T-cell (primary cell): ENCODE measurements at places on chromosomes 6 and 20.

- no peak for DNase-seq
These were observed 18.4 kb downstream of the UBE3D start for GRCh38 chr6:83047065-83047754.

DNA sequence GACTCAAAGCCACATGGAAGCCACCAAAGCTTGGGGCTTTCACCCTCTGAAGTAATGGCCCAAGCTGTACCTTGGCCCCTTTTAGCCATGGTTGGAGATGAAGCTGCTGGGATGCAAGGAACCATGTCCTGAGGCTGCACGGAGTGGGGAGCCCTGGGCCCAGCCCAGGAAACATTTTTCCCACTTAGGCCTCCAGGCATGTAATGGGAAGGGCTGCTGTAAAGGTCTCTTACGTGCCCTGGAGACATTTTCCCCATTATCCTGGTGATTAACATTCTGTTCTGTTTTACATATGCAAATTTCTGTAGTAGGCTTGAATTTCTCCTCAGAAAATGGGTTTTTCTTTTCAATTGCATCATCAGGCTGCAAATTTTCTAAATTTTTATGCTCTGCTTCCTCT lies 558.2 kb downstream of the EYS start:
- DNase-seq: no peak

- no peak for DNase-seq
These were observed 32.1 kb upstream of the PNRC1 start for GRCh38 chr6:89048288-89048923.

DNA sequence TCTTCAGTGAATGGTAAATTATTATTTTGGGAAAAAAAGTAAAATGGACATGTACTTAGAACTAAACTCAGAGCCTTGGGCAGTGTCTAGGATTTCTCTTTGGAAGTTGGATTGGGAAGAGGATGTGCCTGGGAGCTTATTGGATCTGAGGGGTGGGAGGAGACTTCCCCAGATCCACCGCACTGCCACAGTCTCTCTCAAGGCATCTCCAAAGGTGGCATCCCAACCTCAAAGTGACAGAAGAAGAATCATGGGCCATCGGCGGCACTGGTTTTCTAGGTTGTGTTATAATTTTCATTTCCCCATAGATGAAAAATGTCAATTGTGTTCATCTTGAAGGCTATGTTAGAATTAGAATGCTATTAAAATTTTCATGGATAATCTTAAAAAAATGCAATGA lies 66.8 kb upstream of the CD93 start:
- DNase-seq: no peak

DNA sequence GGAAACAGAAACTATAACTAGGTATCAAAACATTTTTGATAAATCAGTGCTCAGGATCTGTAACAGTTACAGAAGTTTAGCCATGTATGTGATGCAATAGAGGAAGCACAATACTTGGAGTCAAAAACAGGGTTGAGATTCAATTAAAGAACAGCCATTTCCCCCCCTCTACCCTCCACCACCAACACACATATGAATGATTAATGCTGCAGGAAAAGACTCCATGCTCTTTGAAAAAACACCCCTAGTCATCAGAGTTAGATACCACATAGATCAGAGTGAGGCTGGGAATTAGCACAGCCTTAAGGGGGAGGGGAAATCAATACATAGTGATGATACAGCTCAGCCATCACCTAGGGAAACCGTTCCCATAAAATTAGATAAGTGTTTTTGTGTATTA lies 108.9 kb upstream of the EMILIN3 start:
- DNase-seq: no peak

DNA sequence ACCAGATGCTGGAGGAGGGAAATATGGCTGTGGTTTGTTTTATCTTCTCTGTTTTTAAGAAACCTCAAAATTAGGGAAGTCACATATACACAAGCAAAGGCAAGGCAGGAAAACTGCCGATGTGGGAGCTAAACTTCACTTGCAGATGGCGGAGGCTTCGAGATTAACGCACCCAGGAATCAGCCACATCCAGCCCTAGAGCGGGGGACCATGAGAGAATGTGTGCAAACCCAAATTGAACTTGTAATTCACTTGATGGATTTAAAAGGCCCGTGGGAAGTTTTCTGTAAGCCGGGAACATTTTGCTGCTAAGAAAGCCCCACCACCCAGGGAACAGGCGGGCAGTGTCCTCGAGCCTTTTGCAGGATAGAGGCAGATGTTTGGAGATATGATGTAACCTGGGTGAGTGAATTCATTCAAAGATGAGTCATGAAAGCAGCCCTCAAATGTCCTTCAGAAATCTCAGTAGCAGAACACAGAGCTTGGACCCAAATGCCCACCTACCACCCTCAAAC lies 39.9 kb downstream of the PREX1 start:
- no peak for DNase-seq

DNA sequence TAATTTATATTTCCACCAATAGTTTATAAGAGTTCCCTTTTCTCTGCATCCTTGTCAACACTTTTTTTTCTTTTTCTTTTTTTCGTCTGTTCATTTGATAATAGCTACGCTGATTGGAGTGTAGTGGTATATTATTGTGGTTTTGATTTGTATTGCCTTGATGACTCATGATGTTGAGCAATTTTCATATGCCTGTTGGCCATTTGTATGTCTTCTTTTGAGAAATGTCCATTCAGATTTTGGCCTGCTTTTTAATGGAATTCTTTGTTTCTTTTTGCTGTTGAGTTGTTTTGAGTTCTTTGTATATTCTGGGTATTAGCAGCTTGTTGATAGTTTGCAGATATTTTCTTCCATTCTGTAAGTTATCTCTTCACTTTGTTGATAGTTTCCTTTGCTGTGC lies 773.4 kb downstream of the KIF16B start:
- DNase-seq: no peak

- no peak for DNase-seq
These were observed 272.0 kb downstream of the ADGB start for GRCh38 chr6:146870760-146871159.

- DNase-seq: no peak
These were observed 368.5 kb upstream of the SPTLC3 start for GRCh38 chr20:12640251-12640650.

GRCh38 chr6:148996815-148997214 lies 250.0 kb downstream of the UST start:
- no peak for DNase-seq

- no peak for DNase-seq
These were observed 157.0 kb downstream of the ERMARD start for GRCh38 chr6:169908403-169908933.

GRCh38 chr6:7431313-7431673 lies 41.7 kb downstream of the RIOK1 start:
- no peak for DNase-seq

DNA sequence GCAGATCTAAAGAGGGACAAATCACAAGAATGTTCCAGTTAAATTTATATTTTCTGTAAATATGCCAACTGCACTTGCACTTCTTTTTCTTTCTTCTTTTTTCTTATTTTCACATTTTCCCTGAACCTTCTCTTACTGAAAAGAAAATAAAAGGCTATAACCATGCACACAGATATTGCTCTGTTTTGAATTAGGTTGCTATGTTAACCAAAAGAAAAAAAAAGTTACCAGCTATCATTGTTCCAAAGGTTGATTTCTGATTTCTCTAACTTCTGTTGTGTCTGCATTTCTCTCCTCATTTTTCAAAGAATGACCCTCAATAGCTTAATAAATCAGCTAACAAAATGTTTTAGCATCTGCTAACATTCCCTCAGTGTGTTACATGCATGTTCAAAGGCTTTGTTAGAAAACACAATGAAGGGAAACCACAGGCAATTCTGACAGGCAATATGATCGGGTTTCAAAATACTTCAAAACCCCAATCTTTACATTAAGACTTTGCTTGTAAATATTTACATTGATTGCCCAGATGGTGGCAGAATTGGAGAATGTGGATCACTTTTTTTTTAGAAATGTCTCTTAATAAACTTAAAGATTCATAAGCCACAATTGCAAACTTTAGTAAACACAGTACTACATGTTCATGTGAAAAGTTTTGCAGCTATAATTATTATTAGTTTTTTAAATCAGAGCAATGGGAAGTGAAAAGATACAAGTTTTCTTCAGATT lies 928.3 kb upstream of the FLRT3 start:
- DNase-seq: no peak

DNA sequence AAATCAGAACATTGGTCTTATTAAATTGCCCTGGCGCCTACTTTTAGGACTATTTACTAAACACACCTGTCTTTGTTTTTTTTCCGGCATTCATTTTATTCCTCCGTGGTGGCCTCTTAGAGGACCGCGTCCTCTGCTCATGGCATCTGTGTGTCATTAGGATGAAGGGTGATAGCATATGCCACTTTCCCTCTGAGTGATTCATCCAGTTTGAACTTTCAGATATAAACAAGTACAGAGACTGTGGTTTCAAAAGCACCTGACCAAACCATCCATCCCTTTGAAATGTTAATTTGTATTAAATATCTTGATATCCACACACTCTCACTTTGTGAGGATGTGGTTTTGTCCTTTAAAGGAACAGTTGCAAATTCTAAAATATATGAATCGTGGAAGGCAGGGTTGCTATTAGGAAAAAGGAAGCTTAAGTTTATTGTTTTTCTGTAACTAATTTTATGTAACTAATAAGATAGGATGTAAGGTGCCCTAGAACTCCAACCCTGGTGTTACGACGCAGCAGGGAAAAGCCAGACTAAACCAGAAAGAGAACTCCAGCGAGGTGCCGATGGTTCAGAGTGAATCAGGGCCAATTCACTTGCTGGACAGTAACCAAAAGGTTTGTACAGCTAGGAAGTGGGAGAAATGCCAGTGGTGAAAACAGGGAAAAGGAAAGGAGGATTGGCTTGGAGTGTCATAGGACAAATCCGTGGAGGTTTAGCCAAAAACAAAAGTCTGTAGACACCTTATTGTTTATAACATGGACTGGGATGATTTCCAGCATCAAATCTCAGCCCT lies 98.7 kb downstream of the SHLD1 start:
- no peak for DNase-seq

GRCh38 chr6:46381579-46381978 lies 109.7 kb downstream of the RCAN2 start:
- no peak for DNase-seq

DNA sequence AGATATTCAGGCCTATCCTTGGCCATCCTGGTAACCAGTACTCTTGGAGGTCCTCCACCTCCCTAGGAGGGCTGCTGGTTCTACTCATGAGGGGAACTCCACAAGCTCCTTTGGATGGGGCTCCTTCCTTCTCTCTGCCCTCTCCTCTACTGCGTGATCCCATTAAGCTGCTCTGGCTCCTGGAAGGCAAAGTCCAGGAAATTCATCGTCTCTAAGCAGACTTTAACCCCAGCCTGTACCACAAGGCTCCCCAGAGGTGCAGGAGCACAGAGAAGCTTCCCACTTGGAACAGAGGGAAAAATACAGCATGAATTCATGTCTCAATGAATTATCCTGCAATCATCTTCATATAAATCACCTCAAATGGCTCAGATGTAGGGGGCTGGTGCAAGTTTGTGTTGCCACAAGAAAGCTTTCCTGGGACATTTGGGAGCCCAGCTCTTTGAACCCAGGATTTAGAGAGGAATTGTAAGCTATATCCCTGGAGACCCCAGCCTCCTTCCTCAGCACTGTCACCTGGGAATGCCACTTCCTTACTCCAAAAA lies 355.4 kb downstream of the CDC5L start:
- no peak for DNase-seq

GRCh38 chr6:170490259-170490658 lies 62.8 kb downstream of the PSMB1 start:
- DNase-seq: no peak

- DNase-seq: no peak
These were observed 33.5 kb upstream of the GCLC start for GRCh38 chr6:53578371-53578770.

DNA sequence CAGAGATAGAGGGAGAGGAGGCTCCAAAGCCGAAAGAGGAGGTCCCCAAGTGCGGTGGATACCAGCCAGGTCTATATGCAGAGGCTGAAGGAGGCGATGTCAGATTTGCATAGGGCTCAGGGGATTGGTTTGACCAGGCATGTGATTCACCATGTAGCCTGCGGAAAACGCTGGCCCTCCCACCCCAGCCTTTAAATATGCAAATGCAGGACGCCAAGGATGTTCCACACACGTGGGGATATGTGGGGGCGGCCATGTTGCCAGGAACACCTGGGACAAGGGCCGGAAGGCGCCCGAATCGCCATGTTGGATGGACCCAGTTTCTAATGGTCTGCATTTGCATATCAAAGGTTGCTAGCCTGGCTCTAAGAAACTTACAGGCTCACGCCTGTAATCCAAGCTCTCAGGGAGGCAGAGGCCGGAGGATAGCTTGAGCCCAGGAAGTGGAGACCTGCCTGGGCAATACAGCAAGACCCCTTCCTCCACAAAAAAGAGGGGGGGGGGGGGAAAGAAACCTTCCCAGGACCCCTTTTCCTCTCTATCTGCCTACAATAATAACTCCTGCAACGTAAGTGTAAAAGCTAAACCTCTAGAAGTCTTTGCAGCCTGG lies 110.5 kb downstream of the TULP4 start:
- DNase-seq: no peak

DNA sequence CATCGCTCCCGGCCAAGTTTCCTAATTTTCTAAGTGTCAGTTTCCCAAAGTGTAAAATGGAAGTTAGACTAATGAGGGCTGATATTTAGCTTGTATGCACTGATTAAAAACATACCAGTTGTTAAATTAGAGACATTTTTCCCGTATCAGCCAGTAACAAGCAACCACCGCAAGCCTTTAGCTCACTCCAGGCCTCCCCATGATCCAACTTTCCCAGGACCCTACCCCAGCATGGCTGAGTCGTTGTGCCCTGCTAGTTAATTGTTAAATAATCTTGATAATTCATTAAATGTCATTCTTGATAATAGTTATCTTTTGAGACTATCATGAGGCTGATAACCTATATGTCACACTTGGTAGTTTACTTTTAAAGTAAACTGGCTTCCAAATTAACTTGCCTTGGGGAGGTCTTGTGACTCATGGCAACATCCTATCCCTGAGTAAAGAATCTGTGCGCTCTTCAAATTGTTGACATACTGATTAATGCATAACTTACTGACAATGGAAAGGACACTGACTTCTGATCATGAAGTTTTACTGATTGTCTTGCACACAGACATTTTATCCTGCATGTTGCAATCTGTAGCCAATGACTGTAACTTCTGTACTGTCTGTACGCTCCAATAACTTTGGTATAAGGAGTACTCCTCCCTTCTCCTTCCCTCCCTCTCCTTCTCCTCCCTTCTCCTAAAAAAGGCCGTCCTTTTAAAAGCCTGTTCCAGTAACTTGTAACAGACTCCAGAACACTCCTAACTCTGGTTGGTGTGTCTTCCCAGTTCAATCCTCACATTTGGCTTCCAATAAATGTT lies 6.3 kb upstream of the GTF3C6 start:
- no peak for DNase-seq

GRCh38 chr6:10316373-10316721 lies 98.5 kb downstream of the TFAP2A start:
- no peak for DNase-seq

GRCh38 chr6:19976411-19977129 lies 139.4 kb downstream of the ID4 start:
- no peak for DNase-seq
